GOT3 (cell line): ENCODE measurements at places on chromosomes 5 and 9.

GRCh38 chr5:173175523-173175922 is 31.2 kb downstream of the BNIP1 start:
- no peak for DNase-seq

DNA sequence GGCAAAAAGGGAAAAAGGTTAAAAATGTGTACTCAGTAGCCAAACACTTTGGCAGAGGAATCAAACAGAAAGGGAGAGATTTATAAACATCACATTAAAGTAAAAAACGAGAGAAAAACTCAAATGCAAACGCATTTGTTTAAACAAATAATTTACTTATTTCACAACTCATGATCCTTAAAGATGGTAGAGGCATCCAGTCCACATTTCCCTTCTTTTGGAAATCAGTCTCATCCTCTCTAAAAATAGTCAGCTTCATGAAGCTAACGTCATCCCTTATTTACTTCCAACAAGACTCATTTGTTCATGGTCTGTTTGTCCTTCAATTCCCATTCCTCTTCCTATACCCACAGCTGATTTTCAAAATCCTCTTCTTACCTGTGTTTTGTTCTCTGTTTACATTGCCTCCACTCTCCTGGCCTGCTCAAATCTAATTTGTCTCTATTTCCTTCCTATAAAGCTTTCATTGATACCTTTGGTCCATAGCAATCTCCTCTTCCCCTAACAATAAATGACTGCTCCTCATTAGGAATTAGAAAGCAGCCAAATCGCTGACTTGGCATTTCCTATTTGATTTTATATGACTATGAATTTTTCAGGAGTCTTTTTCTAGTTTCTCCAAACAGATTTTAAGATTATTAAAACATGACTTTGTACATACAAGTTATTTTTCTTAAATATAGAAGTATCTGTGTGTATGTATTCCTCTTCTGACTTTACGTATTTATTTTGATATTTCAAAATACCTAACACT is 805.3 kb downstream of the TLE1 start:
- no peak for DNase-seq

DNA sequence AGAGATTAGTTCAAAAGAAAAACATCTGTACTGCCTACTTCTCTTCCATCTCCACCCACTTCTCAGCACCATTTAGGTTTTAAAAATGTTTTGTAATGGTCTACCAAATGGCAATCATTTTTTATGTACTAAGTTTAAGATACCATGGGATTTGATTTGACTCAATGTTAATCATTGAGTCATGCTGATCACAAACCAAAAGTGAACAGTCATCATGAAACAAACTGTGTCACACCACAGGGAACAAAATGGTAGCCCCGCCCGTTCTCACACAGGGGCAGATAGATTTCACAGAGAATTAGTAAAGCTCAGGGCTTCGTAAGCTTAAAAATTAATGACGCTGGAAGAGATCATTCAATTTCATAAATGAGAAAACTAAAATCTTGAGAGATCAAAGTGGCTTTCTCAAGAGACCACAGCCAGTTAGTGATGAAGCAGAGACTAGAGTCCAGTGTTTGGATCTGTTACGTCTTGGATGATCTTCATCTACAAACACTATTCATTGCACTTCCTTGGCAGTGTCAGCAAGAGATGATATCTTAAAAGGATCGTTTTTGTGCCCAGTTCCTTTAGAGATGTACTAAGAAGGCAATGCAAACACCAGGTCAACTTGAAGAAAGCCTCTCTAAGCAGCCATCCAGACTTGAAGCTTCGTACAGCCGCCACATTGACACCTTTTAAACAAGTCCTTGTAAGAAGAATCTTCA is 33.9 kb upstream of the TRIO start:
- DNase-seq, result no peak

GRCh38 chr5:40551496-40552491 is 127.9 kb upstream of the PTGER4 start:
- DNase-seq, result no peak

DNA sequence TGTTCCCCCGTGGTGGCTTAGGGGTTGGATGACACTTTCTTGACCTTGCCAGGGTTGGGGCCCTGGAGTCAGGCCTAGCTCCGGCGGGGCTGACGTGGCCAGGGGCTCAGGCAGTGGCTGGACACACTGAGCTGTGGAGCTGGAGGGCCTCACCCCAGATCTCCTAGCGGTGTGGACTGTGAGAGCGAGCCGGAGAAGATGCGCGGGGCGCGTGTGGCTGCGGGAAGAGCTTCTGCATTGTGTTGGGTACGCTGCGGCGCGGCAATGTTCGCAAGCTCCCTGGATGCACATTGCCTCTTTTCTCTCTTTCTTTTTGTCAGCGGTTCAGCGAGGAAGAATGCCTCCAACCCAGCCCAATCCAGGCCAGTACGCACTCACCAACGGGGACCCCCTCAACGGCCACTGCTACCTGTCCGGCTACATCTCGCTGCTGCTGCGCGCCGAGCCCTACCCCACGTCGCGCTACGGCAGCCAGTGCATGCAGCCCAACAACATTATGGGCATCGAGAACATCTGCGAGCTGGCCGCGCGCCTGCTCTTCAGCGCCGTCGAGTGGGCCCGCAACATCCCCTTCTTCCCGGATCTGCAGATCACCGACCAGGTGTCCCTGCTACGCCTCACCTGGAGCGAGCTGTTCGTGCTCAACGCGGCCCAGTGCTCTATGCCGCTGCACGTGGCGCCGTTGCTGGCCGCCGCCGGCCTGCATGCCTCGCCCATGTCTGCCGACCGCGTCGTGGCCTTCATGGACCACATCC is 4.8 kb downstream of the NR2F1 start:
- DNase-seq, result no peak

- DNase-seq, result no peak
Measured at GRCh38 chr9:8521112-8521511, 721.5 kb upstream of the DMAC1 start.

GRCh38 chr5:99272576-99272975 is 343.8 kb upstream of the CHD1 start:
- no peak for DNase-seq

GRCh38 chr9:20419533-20419932 is 202.8 kb downstream of the MLLT3 start:
- no peak for DNase-seq

GRCh38 chr5:366541-367357 is 45.2 kb downstream of the AHRR start:
- DNase-seq, result no peak

DNA sequence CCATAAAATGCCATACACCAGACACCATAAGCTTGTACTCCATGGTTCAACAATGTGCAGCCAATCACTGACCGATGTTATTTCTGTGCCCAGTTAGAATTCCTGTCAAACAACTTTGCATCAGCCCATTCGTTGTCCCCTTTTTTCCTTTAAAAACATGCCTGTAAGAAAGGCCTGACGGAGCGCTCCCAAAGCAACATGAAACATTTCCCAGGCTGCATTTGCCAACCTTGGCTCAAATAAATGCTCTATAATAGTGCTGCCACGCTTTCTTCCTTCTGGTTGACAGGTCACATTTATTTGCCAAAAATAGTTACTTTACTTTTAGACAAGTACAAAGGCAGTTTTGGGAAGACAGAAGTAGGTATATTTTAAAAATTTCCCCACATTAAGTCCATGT is 735.6 kb upstream of the PTPRD start:
- DNase-seq, result no peak

DNA sequence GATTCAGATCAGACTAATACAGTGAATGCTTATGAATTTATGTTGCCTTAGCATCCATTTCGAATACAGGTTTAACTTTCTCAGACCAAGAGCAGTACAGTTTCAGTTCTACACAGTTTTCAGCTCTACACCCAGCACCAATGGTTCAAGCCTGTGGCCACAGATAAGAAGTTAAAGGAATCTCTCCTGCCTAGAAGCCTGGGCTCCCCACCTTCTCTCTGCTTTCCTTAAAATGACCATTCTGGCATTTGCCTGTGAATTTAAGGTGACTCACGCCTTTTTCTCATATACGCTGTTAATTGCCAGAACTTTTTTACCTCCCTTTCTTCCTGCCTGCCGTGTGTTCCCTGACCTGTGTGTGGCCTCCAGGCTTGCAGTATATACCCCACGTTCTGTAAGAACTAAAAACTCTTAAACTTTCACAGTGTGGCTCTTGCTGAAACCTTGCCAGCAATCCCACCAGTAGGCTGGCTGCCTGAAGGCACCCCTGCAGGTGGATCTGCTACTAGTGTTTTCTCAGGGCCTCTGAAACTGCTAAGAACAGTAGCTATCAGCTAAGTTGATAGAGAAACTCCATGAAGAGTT is 692.8 kb upstream of the CDH18 start:
- no peak for DNase-seq

- no peak for DNase-seq
Measured at GRCh38 chr9:81592887-81593266, 96.5 kb downstream of the TLE1 start.

GRCh38 chr9:114968671-114969070 is 38.3 kb upstream of the TNFSF8 start:
- no peak for DNase-seq

- no peak for DNase-seq
Measured at GRCh38 chr5:2658447-2658846, 93.0 kb downstream of the IRX2 start.
